ENCODE measurements at places on chromosomes 7 and 10. TPM values are rescaled to one million over a fixed set of nuclear protein-coding genes. Genes with fewer than 3 reads are reported as not detected.

Gene PSAP
- total RNA-seq = 554 TPM

Gene SH2D4B
- total RNA-seq = 0.27 TPM

Gene WNT16
- 0.49 TPM for total RNA-seq

Gene GALNT17
- 2.7 TPM for total RNA-seq

Gene SCD
- total RNA-seq = 162 TPM

Gene CTTNBP2
- 10.8 TPM for total RNA-seq

Gene EGFR
- 18.6 TPM for total RNA-seq

Gene PROSER2
- total RNA-seq = 16.9 TPM

Gene IFIT1B
- total RNA-seq = not detected

Gene RBM20
- 23.3 TPM for total RNA-seq

Gene PTF1A
- not detected for total RNA-seq

Gene CALY
- total RNA-seq = 2.1 TPM

Gene NXPH1
- total RNA-seq = not detected

Measured in mesothelial cell of epicardium (in vitro differentiated cells).